ENCODE measurements at places on chromosomes 7 and 10.
A peak's percentile ranks its signal among the peaks of the same experiment; 100 is the strongest.

DNA sequence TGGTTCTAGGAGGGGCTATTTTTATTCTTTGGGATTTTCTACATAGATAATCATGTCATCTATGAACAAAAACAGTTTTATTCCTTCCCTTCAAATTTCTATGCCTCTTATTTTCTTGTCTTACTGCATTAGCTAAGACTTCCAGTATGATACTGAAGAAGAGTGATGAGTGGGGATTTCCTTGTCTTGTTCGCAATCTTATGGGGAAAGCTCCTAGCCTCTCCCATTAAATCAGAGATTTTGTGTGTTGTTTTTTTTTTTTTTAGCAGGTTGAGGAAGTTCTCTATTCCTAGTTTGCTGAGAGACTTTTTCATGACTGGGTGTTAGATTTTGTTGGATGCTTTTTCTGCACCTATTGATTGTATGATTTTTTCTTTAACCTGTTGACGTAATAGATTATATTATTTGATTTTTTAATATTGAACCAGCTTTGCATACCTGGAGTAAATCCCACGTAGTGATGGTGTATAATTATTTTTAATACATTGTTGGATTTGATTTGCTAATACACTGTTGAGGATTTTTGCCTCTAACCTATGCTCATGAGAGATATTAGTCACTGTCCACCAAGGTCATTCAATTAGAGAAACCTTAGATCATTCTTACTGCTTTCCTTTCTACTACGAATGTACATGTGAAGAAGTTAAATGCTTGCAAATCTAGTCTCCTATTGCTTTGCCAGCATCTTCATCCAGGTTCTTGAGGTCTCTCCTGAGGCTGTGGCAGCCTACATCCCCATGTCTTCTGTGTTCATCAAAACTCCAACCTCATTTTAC, 6.5 kb downstream of the ATP5F1C start:
- no peak for DNase-seq

DNA sequence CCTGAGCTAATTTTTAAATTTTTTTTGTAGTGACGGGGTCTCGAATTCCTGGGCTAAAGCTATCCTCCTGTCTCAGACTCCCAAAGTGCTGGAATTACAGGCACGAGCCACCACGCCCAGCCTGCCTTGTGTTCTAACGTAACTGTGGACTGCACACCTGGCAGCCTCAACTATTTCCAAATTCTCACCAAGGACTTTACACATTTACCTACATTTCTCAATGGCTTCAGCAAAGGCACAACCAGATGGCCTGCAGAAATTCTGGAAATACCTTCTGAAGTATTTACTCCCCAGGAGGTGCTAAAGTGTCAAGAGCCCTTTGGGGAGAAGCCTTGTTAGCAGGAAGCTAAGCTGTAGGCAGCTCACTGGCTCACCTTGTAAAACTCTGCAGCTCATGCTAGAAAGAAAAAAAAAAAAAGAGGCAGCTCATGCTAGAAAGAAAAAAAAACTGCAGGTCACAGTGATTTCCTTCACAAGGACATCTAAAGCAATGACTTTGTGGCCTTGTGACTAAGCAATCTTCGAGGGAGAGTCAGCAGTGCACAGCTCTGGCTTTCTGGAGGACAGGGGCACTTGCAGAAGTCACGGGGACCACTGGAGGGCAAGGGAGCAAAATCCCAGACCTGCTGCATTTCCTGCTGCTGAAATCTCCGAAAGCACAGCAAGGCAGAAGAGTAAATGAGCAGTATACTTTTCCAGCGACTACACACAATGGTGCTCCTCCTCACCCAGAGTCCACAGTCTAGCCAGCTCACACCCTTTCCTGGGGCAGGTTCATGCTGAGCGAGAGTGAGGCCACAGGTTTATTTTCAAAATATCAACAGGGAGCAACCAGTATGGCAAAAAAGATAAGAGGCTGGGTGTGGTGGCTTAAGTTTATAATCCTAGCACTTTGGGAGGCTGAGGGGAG, 40.4 kb downstream of the BAIAP2L1 start:
- DNase-seq, result no peak

DNA sequence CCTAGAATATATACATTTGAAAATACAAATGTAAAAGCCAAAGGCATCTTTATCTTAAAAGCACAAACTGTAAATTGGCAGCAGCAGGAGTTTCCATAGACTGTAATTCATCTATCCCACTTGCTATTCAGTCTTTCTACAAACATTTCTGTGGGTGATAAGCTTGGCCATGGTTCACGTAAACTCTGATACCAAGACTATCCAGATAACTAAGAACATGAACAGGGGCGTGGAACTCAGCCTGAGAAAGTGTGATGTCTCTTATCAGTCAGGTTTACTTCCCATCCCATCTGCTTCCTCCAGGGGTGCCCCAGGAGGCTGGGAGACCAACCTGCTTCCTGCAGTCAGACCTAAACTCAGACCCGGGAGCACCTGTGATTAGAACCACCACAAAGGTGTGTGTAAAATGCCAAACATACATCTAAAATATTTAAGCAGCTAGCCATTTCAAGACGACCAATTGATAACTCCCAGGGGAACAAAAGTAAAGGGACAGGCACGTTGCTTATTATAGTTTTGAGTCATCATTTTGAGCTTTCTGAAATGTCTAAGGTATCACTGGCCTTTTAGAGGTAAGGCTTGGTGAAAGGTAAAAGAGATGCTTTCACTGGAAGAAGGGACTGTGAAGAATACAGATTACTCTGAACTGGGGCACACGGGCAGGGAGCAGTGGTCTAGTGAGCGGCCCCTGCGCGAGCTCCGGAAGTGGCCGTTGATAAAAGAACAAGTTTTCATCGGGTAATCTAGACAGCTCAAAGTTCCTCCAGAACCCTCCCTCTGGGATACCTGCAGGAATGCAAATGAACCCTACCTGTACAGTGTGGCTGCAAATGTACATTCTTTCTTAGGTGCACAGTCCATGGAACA, 51.5 kb downstream of the RSU1 start:
- DNase-seq, result no peak

DNA sequence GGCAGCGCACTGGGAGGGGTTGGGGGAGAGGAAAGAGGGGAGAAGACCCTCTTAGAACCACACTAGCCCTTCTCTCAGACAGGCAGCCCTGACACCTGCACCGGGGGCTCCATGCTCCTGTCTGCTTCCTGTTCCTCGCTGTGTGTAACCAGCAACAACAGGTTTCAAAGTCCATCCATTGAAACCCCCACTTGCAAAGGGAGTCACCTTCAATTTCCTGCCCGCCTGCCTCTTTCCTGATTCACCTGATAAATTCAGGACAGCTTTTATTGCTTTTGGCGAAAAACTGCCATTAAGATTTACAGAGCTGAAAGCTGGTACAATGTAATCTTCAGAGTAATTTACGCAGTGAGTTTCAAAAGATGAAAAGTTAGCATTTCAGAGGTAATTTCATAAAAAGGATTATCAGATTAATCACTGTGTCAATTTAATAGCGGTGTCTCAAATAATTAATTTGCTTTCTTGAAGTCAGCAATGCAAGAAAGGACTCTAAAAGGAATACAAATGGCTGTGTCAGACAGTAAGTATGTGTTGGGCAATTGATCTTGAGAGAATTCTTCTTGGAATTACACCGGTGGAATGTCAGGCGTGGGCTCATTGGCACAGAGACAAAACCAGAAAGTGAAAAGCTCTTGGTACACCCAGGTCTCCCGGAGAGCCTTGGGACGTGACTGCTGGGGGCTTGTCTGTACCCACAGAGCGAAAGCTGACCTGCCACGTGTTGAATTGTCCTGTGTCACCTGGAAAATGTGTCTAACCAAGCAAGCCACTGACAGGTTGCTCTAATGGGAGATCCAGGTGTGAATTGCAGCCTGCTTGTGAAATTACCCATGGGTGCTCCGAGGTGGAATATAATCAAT, 60.7 kb downstream of the TMEM209 start:
- DNase-seq, result peak; percentile 62

DNA sequence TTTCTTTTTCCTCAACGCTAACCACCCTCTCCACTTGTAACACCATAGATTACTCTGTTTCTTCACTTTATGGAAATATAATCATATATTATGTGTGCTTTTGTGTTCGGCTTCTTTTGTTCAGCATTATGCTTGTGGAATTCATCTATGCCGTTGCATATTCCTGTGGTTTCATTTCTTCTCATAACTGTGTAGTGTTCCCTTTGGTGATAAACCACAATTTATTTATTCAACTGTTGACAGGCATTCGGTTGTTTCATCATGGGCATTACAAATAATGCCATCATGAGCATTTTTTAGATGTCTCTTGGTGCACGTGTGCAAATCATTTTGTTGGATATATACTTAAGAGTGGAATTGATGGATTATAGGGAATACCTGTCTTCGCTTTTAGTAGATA, 12.1 kb downstream of the AVL9 start:
- no peak for DNase-seq

- no peak for DNase-seq
These were observed 23.1 kb downstream of the SORCS3 start for GRCh38 chr10:104664205-104664604.

GRCh38 chr7:116777651-116778281, 84.6 kb upstream of the CAPZA2 start:
- DNase-seq, result no peak

GRCh38 chr10:38093816-38094157, 350 bp upstream of the ZNF37A start:
- DNase-seq, result no peak

GRCh38 chr7:55081068-55081467, 62.3 kb downstream of the EGFR start:
- DNase-seq, result no peak

GRCh38 chr7:47347346-47347745, 234.6 kb downstream of the TNS3 start:
- no peak for DNase-seq

DNA sequence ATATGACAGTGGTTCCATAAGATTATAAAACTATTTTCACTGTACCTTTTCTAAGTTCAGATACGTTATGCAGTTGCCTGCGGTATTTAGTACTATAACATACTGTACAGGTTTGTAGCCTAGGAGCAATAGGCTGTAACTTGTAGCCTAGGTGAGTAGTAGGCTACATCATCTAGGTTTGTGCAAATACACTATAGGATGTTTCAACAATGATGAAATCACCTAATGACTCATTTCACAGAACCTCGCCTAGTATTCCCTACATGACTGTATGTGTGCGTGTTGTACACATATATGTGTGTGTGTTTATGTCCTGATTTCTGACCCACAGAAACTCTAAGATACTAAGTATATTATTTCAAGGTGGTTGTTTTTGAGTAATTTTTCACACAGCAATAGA, 139.0 kb downstream of the HERPUD2 start:
- no peak for DNase-seq

- DNase-seq, result no peak
These were observed 40.9 kb upstream of the ZNF32 start for GRCh38 chr10:43689618-43689954.

- no peak for DNase-seq
These were observed 38.5 kb downstream of the COL1A2 start for GRCh38 chr7:94433224-94433623.

DNA sequence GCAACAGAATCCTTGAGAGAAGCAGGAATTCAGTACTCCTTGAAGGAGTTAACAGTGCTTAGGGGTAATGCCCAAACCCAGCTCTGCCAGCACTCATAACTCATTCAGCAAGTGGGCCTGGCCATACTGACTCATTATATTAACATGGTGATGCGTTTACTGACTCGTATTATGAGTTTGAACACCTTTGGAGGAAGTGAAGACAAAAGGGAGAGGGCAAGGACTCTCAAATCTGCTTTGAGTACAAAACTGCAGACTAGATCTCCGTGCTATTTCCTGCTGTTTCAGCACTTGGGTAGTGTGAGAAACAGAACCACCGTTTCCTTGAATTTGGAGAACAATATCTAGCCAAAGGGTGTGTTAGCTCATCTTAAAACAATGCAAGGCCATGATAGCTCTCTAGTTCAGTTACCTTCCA, 30.8 kb downstream of the SLC16A9 start:
- DNase-seq, result no peak

DNA sequence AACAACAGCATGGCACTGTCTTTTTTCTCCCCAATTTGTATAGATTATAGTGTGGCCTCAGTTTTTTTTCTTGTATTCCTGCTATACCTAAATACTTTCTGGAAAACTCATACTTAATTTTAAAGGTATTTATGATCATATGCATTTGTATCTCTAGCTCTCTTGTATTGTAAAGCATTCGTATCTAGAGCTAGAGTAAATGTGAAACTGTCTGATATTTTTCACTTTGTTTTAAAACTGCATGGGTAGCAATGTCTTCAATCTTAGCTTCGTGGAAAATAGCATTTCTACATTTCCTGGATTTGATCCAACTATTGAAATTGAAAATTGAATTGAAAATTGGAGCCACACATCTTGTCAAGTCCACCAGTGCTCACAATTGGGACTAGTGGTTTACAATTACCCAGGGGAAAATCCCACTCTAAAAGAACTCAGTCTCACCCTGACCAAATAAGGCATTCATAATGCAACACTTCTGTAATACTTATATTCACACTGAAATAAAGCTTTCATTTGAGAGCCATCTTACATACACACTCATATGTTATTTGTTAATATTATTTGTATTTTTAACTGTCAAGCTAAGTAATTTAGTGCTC, 51.3 kb upstream of the KLF6 start:
- DNase-seq, result no peak

- DNase-seq, result no peak
These were observed 177.7 kb upstream of the COL1A2 start for GRCh38 chr7:94216944-94217461.

GRCh38 chr7:44633254-44634186, 27.1 kb downstream of the OGDH start:
- DNase-seq, result peak; percentile 82

DNA sequence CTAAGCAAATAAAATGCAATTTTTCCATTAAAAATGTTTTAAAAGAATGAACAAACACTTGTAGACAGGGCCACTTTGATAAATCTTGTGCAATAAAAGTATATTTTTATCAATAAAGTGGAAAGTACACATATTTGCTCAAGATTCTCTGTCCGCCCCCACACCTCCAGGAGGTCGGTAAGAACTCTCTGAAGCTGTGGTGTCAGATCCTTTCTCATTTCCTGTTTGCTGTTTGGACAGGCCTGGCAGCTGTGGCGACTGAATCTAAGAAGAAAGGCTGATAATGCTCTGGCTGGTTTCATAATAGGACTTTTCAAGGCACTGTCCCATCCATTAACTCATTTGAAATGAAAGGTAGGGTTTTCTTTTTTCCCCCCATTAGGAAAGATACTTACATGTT, 15.3 kb upstream of the ASB4 start:
- DNase-seq, result peak; percentile 59

DNA sequence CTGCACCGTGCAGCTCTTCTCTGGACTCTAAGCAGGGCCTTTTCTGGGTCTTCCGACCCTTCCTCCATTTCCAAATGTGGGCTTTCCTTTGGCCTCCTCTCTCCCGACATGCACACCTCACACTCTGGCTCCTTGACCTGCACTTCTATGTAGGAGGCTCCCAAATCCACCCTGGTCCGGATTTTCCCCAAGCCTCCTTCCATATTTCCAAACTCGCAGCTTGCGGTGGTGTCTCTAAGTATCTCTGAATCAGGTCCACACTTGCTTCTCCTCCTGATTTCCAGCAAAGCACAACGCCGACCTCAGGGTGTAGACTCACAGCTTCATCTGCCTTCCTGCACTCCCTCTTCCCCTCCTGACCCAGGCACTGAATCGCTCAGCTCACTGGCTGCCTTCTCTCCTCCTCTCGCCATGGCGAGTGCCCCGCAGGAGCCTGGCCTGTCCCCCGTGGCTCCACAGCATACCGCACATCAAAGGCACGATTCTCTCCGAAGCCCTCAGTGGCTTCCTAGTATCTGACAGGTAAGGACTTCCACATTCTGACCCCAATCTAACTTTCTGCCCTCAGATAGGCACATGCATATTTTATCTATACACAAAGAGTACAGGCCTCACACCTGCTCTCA, 27.8 kb downstream of the DIP2C start:
- DNase-seq, result no peak

- no peak for DNase-seq
These were observed 310.4 kb upstream of the ADARB2 start for GRCh38 chr10:2047679-2048078.

GRCh38 chr7:147911201-147911601, 679.4 kb upstream of the C7orf33 start:
- DNase-seq, result no peak
